ENCODE measurements at places on chromosomes 4 and X.

- peak; percentile 72 for DNase-seq
Measured at GRCh38 chrX:13000301-13000811, 25.4 kb downstream of the TMSB4X start.

GRCh38 chr4:123701131-123701575, 304.6 kb downstream of the SPRY1 start:
- DNase-seq = no peak

DNA sequence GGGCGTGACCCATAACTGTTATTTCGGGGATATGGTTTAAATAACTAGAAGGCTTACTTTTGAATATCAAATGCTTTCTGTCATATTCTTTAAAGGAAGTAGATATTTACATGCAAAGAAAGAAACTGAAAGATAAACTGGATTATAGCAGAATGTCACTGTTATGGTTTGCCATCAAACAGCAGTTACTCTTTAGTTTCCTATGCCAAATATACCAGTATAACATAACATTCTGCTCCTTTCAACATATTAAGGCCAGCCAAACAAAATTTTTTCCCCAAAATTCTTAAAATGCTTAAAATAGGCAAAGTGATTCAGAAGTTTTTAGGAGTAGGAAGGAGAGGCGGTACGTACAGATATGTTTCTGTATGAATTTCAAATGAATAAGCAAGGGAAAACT, 27.0 kb downstream of the KDM6A start:
- no peak for DNase-seq

DNA sequence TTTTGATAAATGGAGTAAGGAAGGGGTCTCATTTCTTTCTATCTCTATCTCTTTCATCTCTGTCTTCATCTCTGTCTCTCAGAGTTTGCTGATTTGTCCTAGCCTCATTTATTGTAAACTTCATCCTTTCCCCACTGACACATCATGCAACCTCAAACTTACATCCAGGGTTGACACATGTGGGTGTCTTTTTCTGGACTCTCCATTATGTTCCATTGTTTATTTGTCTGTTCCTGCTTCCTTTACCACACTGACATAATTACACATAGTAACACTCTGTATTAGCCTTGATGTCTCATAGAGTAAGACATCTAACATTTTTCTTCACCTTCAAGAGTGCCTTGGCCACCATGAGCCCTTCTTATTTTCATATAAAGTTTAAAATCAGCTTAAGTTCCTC, 8.1 kb upstream of the SRD5A3 start:
- DNase-seq = no peak

GRCh38 chr4:85005865-85006377, 39.4 kb upstream of the WDFY3 start:
- no peak for DNase-seq

DNA sequence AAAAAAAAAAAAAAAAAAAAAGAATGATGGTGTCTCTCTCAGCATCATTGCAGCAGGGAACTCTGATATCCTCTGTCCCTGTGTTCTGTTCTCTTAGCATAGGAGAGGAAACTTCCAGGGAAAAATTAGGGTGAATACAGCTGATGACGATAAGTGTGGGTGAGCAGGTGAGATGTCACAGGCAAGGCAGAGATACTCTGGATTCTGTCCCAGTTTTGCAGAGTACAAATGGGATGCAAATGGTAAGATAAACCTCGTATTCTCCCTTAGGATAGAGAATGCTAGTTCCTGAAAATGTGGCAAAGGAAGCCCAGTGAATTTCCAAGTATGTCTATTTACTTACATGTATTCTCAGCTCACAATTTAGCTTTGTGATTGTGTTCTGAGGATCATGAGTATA, 671.6 kb upstream of the BOD1L1 start:
- no peak for DNase-seq

GRCh38 chr4:5890063-5890727, 2.7 kb downstream of the CRMP1 start:
- DNase-seq = no peak

DNA sequence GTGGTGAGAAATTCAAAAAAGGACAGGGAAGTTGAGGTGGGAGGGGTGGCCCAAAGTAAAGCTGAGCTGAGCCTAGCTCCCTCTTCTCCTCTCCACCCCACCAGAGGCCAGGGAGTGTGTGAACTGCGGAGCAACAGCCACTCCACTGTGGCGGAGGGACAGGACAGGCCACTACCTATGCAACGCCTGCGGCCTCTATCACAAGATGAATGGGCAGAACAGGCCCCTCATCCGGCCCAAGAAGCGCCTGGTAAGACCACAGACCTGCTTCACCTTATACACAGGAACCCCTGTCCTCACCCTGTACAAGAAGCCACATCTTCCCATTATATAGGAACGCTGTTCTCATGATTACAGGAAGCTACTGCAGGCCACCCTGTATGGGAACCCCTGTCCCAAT, 5.8 kb downstream of the GATA1 start:
- no peak for DNase-seq

- DNase-seq = no peak
Measured at GRCh38 chr4:184096561-184097240, 121.0 kb downstream of the ENPP6 start.

GRCh38 chr4:121951521-121952110, at the start of gene TRPC3:
TRPC3 (minus strand) TSS chr4:121952060; CDS start chr4:121951680, 380 bp downstream.
- DNase-seq = peak; percentile 31

DNA sequence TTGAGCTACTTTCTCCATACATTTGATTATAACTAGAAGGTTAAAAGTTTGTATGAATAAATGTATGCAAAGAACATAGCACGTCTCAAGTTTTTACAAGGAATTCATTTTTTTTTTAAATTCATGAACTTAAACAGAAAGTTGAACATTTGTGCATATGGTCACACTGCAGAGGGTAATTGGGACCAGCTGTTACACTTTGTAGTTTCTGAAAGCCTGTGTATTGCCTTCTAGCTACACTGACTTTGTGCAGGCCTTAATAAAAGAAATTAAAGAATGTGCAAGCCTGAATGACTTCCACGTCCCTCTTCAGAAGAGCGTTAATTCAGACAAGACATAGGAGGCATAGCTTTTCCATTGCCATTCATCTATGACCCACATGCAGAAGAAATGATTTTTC, 153.1 kb upstream of the PCDH18 start:
- DNase-seq = no peak

GRCh38 chrX:29281078-29281742, 694.0 kb downstream of the IL1RAPL1 start:
- DNase-seq = no peak

DNA sequence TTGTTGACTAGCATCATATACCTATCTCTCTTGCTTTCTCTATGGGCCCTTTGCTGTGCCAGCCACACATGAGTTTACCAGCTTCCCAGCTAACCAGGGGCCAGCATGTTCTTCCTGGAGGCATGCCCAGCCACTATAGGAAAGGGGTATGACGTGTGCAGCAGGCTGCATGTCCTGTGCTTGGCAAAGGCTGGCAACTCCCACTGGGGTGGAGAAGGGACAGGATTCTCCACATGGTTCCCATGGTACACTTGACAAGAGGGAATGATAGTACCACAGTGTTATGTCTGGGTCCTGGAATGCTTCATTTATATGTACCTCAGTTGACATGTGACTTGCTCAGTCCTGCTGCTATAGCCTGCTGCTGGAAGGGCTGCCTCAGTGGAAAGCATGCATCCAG, 78.8 kb downstream of the TMEM164 start:
- no peak for DNase-seq

DNA sequence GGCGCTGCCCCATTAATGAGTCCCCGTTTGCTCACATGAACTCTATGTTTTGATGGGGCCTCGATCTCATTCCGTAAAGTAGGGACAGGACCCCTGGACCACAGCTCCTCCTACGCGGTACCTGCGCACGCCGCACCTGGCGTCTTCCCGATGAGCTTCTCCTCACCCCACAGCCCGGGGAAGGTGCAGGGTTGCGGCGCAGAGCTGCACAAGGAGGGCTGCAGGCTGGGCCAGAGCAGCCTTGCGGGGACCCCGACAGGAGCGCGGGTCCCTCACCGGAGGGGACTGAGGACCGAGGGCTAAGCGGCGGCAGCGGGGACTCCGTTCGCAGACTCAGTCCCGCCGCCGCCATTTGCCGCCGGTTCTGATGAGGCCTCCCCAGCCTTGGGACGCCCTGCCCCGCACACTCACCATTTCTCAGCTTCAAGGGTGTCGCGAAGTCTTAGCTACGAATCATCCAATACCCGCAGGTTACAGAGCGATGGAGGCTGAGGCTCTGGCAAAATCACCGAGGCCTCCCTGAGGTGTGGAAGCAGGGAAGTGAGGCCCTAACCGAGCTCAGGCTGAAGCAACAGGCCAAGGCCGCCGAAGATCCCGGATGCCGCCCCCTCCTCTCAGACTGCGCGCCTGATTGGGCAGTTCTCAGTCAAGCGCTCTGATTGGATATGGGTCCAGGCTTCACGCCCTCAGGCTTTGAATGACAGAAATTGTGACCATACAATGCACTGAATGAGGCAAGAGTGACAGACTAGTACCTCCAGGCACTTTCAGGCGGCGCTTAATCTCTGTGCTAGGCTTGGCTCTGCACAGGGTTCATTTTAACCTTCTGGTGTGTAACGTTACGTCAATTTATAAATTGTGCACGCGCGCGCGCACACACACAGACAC, 25.1 kb downstream of the ZNF721 start:
- peak; percentile 98 for DNase-seq

GRCh38 chrX:132173647-132174046, 45.6 kb downstream of the RAP2C start:
- DNase-seq = no peak

GRCh38 chrX:14095702-14096101, 66.0 kb upstream of the GEMIN8 start:
- DNase-seq = peak; percentile 62

GRCh38 chr4:118410138-118410537, 57.3 kb upstream of the PRSS12 start:
- DNase-seq = no peak

DNA sequence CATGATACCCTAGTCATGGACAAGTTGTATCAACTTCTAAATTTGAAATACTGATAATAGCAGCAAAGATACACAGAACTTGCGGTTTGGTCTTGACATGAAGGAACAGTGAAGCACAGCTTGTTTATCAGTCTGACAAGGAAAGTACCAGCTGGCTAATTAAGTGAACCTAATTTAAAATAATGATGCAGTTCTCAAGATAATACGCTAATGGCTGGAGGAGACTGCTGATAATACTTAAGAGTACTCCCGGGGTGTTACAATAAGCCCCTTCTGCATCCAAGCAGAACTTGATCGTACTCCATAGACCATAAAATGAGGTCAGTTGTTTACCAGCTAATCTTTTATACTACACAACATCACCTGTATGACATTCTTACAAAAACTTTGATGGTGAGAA, 697.5 kb downstream of the FSTL5 start:
- DNase-seq = no peak

DNA sequence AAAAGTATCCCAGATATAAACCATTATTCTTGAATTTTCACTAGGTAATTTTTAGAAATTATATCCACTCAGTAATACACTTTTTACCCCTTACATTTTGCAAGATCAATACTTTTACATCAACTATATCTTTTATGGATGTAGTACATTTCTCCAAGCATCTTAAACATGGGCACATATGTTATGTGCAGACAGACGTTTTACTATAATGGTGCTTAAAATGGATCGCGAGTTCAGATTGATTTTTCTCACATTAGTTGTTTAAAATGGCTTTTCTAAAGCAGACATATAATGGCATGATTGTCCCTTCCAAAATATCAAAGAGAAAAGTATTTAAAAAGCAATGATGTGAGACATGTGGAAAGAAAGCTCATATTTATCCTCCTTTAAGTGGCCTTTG, 786.1 kb downstream of the PDHA2 start:
- DNase-seq = no peak

GRCh38 chr4:111464251-111465045, 680.8 kb upstream of the FAM241A start:
- no peak for DNase-seq

DNA sequence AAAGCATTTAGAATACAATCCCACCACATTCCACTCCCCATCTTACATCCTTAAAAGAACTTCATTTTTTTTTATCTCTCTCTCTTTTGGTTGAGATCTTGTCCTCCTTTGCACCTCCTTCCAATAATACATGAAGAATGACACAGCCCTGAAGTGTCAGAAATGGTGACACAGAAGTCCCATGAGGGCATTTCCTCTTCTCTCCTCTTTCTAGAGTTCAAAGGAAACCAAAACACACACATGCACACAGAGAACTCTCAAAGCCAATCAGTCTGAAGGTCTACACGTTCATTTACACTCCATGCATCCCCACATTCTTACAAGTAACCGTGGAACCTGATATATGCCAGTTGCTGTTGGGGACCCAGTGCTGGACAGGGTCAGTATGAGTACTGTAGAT, 450.7 kb downstream of the HNRNPD start:
- no peak for DNase-seq

GRCh38 chr4:168907119-168907698, 102.8 kb downstream of the CBR4 start:
- no peak for DNase-seq

GRCh38 chrX:138945219-138945618, 233.7 kb upstream of the FGF13 start:
- no peak for DNase-seq

GRCh38 chrX:16924631-16925480, 21.6 kb upstream of the REPS2 start:
- no peak for DNase-seq

DNA sequence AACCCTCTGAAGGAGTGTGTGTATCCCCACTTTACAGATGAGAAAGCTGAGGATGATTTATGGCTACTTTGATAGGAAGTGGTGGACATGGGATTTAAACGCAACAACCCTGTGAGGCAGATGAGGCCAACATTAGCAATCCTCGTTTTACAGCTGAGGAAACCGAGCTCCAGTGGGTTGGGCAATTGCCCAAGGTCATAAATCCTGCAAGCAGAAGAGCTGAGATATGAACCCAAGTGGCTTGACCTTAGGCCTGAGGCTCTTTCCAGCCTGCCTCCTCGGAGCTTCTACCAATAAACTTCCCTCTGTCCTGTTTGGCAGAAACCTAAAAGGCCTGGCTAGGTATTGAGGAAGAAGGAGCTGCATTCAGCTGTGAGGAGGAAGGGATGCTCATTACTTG, 185.5 kb upstream of the RBPJ start:
- no peak for DNase-seq

DNA sequence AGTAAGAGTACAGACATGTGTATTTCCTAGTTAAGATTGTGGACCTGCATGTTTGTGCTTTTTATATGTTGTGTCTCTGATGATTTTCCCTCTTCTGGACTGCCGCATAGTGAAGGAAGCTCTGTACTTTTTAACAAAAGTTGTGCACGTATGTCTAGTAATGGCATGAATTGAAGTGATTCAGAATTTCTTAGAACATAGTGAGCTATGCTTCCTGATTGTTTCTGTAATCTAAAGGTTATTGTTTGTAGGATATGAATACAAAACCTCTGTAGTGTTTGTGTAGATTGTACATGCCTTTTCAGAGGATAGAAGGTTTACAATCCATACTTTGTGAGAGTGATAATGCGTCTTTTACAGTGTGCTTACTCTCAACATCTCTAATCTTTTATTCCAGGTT, 37.0 kb upstream of the NUDT6 start:
- no peak for DNase-seq
